ENCODE measurements at places on chromosomes 5 and 9.
A peak's percentile ranks its signal among the peaks of the same experiment; 100 is the strongest.

GRCh38 chr9:105051897-105052296 is 123.9 kb upstream of the ABCA1 start:
- no peak for DNase-seq

- DNase-seq: no peak
Observed at GRCh38 chr9:76433406-76433805, 25.6 kb upstream of the GCNT1 start.

DNA sequence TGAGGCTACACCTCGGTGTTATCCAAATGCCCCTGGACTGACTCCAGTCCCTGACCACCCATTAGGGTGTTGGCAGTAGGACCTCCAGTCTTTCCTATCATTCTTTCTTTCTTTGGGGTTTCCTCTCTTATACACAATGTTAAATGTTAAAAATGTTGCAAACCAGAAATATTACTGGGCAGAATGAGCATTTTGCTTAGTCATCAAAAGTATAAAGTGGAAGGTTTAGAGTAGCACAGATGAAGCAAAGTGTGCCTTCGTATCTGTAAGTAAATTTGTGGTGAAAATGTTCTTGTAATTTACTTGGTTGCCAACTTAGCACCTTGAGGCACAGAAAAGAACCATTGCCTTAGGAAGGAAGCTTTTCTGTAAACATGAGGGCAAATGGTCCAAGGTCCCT is 21.7 kb upstream of the UNC13B start:
- DNase-seq: no peak

DNA sequence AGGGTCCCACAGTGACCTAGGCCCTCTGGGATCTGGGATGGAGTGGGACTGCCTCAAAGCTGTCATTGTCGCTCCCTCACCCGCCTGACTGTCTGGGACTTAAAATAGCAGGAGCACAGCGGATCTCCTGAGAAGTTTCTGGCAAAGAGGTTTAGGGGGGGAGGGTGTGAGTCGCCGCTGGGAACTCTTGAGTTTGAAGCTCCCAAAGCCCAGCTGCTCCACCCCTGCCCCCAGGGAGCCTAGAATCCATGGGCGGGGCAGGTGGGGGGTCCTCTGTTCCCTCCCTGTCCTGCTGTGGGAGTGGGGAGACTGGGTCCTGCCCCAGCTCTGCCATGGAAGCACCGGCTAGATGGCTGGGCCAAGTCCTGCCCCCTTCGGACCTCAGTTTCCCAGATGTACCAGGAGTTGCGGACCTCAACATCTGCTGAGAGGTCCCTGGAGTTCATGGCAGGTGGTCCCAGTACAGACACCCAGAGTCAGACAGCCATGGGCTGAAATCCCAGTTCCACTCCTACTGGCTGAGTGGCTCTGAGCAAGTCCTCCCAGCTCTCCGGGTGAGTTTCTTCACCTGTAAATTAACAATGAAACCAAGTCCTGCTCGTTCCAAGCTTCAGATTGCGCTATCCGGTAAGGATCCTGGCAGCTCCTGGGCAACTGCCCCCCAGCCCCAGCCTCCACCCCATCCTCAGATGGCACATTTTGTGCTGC is 985 bp upstream of the WDR38 start:
- DNase-seq: no peak

DNA sequence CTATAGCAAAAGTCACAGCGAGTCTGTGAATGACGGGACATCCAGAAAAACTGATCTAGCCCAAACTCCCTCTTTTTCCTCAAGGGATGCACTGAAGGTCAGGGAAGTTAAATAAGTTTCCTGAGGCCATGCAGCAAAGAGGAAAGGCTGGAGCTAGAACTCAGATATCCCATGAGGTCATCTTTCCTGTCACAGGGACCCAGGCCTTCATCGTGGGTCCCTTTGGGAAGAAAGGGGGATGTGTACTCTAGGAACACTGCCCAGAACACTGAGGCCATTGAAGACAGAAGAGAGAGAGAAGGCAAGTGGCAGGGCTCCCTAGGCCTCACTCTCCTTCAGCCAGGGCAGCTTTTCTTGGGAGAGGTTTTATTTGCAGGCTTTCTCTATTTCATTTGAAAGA is 182.0 kb downstream of the EBF1 start:
- no peak for DNase-seq

DNA sequence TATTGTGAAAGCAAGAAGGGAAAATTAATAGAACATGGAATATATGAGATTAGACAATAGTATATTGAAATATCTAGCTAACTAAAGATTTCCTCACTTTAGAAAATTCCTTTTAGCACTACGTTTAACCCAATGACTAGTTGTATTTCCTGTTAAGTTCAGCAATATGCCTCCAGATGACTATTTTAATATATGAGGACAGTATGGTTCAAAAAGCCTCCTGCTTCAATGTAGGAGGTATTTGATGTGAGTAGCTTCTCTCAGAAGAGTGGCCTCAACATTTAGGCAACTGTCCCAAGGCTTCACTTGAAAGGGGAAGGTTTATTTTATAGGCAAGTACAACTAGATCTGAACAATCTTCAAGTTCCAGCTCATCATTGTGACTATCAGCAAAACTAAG is 2.0 kb upstream of the MEF2C start:
- DNase-seq: no peak

DNA sequence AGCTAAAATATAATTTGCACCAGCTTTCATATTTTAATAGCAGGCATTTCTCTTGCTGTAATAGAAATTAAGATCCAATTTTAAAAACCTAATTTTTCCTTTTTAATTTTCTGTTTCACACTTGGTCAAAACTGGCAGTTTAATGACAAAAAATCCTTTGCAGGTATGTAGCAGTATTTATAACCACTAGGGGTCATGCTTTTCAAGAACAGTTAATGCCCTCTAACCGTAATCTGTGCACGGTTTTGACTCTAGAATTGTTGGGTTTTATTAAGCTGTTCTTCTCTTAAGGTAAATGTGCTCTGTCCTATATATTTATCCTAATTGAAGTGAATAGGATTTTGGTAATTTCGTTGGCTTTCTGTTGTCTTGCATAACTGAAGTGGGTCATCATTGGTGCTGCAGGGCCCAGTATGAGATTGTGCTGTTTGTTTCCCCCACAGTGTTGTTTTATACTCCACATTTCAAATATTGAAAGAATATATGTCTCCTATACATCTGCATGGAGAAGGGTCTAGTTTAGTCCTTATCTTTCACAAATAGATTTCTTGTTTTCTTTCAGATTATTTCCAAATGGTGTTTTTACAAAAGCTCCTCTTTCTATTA is 107.4 kb downstream of the SCAMP1 start:
- DNase-seq: peak; percentile 44

GRCh38 chr5:73322437-73323076 is 126.0 kb downstream of the FOXD1 start:
- DNase-seq: no peak

- DNase-seq: no peak
Observed at GRCh38 chr5:54379590-54379989, 69.2 kb upstream of the ARL15 start.

- DNase-seq: peak; percentile 56
Observed at GRCh38 chr5:153352685-153353219, 137.7 kb upstream of the GRIA1 start.

GRCh38 chr5:15363601-15364000 is 136.4 kb upstream of the FBXL7 start:
- no peak for DNase-seq

- DNase-seq: peak; percentile 47
Observed at GRCh38 chr9:15642369-15642962, 89.6 kb downstream of the CCDC171 start.

- peak; percentile 15 for DNase-seq
Observed at GRCh38 chr5:154276973-154277331, 86.4 kb downstream of the GALNT10 start.

GRCh38 chr5:143714629-143715028 is 97.3 kb upstream of the HMHB1 start:
- DNase-seq: peak; percentile 7

DNA sequence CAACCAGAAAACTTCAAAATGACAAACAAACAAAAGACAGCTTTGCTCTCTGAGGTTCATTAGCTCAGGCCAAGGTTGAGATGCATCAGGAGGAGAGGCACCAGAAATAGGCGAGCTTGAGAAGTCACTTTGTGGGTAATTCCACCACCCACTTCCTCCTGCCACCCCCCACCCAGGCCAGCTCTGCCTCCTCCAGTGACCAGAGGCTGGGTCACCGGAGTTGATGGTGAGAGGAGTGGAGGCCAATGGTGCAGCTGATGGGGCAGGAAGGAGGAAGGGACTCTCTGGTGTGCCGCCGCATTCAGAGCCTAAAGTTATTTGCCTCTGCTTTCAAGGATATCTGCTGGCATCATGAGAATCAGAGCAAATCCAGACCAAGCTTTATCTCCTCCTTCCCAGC is 73.8 kb upstream of the ASTN2 start:
- DNase-seq: no peak

GRCh38 chr9:131835151-131835910 is 95.5 kb upstream of the RAPGEF1 start:
- DNase-seq: no peak

- no peak for DNase-seq
Observed at GRCh38 chr5:87539839-87540238, 127.1 kb upstream of the CCNH start.

- DNase-seq: no peak
Observed at GRCh38 chr5:34914671-34915138, 599 bp downstream of the RAD1 start.

DNA sequence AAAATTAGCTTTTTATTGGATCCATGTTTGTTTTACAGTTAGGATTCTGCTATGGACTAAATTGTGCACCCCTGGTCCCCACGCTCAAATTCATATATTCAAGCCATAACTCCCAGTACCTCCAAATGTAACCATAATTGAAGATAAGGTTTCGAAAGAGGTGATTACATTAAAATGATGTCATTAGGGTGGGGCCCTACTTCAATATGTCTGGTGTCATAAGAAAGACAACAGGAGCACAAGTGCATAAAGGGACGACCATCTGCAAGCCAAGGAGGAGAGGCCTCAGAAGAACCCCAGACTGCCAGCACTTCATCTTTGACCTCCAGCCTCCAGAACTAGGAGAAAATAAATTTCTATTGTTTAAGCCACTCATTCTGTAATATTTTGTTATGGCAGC is 7.4 kb upstream of the HNRNPA0 start:
- no peak for DNase-seq

DNA sequence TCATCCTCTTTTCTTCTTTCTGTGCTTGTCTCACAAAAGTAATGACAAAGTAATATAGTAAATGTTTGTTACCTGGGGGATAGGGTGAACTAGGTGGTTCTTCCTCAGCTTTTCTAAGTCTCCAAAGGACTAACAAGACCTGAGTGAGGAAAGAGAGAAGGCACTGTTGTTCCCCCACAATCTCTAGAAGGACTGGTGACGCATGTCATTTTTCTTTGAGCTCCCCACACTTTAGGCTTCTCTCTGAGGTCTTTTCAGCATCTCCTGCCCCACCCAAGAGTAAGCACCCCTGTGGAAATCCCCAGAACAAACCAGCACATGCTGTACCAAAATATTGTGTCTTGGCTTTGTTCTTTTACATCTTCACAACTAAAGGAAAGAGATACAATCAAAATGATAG is 2.4 kb upstream of the IL7R start:
- no peak for DNase-seq

DNA sequence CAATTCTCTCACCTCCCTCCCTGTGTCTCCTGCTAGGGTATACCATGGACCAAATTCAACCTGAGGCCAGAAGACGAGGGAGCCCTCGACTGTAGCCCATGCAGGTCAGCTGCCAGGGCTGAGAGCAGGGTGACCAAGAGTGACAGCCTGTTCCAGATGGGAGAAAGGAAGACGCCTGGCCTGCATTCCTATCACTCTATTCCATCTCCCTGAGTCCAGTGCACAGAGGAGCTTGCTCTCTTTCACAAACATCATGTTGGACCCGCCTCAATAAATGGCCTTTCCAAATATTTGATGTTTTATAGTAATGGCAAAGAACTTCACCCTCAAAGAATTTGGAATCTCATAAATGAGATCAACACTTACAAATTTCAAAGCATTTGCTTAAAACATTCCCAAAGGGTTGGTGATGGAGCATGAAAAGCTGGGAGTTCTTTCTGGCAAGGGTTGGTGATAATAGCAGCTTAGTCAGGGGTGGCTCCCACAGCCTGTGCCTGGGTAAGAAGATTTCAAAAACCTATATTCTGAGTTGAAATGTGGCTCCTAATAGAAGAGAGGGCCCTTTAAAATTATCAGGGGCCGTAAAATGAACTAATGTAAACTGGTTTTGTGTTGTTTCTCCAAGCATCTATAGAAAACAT is 393.1 kb downstream of the EFNA5 start:
- no peak for DNase-seq

DNA sequence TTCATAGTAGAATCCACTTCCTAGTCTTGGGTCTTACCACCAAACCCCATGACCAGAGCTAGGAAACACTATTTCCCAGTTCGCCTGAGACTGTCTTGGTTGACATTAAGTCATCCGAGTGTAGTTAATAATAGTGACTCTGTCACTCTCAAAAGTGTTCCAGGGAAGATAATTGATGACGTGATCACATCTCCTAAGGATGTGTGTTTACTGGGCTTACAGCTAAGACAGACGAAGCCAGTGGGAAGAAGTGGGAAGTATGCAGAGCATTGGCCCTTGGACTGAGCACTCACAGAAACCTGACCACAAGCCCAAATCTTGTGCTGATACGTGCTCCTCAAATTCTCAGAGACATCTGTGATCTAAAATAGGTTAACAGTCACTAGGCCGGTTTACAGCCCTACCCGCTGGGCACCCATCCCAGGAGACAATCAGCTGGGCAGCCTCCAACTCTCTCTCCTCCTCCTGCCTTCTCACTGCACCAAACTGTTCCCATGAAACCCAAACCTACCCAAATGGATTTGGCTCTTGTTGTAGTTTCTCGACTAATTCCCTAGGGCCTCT is 316.6 kb downstream of the TLE1 start:
- no peak for DNase-seq

- DNase-seq: peak; percentile 86
Observed at GRCh38 chr5:14676320-14676719, 11.8 kb downstream of the OTULIN start.

GRCh38 chr5:97142521-97143254 is at the start of gene LIX1:
Gene LIX1, minus strand, starts transcription at chr5:97142611. Its CDS starts 35 bp downstream, at chr5:97142576.
- DNase-seq: peak; percentile 63

DNA sequence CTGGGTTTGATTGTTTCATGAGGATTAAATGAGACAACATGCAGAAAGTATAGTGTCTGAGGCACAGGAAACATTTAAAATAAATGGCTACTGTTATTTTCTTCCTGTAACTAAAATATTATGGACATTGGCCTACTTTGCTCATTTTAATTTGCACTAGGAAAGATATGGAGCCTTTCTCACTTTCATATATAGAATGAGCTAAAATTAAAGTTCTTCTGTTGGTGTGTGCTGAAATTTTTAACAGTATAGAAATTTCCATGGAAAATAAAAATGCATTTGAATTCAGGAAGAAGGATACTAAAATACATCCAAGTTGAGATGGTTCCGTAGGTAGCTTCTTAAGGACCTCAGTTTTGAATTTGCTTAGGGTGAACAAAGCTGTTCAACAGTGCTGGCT is 131.9 kb downstream of the MAST4 start:
- DNase-seq: no peak
